ENCODE measurements at places on chromosomes 5 and 9.

DNA sequence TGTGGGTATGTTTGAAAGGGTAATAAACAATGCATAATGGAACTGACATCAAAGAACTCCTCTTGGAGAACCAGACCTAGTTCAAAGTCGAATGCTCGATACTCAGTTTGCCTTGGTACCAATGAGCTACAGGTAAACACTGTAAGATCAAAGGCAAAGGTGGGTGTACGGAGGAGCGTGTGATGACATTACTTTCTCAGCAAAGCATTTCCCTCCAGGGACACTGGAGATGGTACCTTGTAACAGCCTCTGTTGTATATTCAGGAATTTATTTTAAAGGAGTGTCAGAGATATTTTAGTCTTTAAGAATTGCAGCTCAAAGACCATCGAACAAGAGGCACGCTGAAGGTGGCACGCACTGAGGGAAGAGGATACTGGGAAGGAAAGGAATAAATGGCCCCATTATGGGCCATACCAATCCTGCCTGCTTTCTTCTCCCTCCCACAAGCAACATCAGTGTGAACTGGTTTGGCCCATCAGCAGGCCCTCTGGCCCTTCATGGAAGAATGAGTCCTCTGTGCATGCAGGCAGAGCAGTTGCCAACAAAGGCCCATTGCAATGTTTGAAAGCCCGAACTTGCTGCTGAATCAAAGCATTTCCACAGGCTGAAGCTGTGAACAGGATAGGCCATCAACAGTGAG lies 410.2 kb downstream of the ACTL7B start:
- no peak for DNase-seq

DNA sequence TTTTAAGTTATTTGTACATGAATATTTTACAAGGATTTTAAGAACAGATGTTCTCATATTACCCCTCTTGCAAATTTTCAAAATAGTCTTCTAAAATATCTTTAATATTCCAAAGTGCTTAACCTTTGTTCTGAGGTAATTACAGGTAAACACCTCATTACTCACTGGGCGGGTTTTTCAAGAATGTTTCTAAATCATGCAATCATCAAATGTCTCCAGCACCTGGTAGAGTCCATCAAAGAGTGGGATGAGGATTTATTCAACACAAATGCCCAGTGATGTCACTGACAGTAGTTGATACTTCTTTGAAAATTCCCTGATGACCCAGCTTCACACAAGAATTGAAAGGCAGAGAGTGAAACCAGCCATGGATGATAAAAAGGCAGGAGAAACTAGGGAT lies 114.4 kb downstream of the SEC61B start:
- DNase-seq = no peak

DNA sequence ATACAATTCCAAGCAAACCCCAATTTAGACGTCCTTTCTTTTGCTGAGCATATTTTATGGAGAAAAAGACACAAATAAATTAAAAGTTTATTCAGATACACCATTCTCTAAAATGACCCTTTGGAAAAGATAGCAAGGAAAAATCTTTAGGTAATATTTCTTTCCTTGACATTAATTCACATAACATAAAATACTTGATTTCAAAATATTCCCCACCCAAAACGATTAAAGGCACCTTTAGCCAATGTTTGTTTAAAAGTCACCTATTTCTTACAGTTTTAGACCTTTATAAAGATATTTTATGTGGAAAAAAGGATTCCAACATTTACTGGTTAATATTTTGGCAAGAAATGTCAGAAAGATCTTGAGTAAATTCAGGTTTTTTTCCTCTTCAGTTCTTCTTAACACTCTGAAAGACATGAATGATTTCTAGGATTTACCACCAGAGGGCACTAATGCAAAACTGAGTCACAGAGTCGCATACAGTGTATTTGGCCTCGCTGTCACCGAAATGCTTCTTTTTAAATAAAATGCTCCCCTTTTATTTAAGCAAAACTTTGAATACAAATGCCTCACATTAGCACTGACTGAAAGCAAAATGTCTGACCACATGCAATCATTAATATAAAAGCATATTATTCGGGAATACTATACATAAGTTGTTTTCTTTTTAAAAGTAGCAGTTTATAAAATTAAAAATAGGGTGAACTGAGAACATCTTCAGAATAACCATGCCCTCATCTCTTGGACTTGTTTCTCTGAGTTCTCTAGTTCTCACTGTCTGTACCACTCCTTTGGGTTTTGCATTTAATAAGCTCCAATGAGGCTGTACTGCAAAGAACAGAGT lies 122.5 kb downstream of the SLC1A3 start:
- DNase-seq = no peak

DNA sequence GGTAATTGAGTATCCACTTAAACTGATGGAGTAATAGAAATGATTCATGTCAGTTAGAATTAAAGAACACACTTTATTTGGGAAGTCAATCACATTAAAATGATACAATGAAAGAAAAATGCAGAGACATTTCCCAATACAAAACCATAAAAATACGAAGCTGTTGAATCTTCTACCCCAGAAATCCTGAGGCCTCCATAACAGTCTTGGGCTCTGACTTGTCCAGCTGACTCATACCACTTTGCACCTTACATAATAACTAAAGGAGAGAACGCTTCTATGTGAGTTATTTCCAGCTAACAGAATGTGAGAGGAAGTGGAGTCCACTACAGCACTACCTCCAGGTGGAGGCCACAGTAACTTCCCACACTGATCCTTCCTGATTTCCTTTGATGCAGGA lies 305.0 kb downstream of the MRPS30 start:
- DNase-seq = no peak

DNA sequence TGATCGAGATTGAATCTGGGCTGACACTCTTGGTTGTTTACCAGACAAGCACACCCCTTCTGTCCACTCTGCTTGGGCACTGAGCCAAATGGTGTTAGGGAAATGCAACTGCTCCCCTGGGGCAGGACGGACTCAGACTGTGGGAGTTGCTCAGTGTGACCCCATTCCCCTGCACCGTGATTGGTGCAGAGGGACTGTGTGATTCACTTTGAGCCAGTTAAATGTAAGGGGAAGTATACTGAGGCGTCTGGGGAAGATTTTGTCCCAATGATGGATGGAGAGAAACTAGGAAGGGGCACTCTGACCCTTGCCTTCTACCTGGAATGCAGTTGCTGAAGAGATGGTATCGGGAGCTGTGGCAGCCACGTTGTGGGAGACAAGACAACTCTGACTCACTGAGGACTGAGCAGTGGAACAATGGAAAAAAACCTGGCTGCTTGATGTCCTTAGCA lies 196.0 kb upstream of the ANKRD55 start:
- no peak for DNase-seq

GRCh38 chr5:81850501-81851357 lies 99.8 kb upstream of the SSBP2 start:
- no peak for DNase-seq

DNA sequence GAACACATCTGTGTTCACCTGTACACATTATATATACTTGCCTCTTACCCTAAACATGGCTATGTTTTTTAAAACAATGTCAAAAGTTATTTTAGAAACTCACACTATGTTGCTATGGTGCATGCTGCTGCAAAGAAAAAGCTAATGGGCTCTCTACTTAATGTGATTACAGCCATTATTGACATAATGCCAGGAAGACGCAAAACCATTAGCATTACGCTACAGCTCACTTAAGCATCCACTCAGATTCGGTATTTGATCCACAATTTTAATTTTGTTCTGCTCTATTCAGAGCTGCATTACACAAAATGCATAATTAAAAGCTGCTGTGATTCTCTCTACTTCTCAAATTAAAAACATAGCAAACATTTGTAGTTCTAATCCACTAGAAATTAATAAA lies 395.2 kb downstream of the BNC2 start:
- DNase-seq = no peak

DNA sequence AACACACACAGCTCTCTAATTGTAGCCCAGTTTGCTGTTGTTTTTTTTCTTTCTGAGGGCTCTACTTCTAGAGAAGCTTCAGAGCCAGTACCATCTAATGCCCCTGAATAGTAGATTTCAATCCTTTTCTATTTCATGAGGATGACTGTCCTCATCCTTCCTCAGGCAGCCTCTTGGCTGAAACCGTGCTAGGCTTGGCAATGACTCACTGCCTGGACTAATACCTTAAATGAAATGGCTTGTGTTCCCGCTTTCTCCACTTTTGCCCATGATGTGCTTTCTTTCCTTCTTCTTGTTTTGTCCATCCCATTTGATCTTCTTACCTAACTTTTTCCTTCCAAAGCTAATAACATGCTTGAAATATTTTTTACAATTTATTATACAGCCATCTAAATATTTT lies 80.1 kb downstream of the ITGA1 start:
- DNase-seq = no peak

- DNase-seq = no peak
These were observed 555.0 kb downstream of the PRR16 start for GRCh38 chr5:121019106-121019505.
